ENCODE measurements at places on chromosomes 6 and 20.

DNA sequence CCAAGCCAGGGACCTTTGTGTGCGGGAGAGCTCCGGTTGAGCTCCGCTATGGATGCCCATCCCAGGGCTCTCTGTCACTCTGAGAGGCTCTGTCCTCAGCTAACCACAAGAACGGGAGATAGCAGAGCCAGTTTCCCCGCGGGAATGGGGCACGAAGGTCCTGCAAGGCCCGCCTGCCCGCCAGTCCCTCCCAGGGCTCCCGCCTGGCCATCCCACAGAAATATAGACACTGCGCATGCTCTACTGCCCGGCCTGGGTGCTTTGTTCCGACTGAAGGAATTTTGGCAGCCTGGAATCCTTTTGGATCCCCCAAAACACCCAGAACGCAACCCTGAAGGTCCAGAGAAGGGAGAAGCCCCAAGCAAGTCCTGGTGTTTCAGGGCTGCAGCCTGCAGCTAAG is 8.6 kb upstream of the DEFB110 start:
- peak; percentile 1 for DNase-seq

DNA sequence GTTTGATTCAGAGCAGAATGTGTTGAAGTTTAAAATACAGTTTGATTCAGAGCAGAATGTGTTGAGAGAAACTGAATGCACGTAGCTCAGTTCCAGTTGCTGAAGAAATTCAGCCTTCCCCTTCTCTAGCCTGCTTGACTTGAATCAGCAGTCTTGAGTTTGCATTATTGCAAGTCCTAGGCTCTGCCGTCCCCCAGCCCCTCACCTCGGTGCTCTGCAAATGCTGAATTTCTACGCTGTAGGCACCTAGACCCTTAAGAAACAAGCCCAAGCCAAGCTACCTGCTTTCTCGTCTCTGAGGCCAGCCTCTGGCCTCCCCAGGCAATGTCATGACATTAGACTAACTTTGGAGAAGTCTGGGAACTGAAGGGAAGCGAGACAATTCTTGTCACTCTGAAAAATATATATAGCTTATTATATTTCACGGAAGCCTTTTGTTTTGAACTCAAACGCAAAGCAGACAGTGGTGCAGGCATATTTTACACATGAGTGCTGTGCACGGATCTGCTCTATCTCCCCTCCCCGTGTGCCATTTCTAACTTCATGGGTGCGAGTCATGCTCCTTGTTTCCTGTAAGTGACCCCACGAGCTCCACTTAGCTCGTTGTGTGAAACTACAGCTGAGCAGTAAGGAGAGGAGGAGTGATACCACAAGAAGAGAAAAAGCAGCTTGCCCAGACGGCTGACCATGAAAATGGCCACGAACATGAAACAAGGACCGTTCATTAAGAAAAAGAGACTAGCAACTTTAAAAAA is 71.4 kb upstream of the DUSP22 start:
- peak; percentile 53 for DNase-seq

DNA sequence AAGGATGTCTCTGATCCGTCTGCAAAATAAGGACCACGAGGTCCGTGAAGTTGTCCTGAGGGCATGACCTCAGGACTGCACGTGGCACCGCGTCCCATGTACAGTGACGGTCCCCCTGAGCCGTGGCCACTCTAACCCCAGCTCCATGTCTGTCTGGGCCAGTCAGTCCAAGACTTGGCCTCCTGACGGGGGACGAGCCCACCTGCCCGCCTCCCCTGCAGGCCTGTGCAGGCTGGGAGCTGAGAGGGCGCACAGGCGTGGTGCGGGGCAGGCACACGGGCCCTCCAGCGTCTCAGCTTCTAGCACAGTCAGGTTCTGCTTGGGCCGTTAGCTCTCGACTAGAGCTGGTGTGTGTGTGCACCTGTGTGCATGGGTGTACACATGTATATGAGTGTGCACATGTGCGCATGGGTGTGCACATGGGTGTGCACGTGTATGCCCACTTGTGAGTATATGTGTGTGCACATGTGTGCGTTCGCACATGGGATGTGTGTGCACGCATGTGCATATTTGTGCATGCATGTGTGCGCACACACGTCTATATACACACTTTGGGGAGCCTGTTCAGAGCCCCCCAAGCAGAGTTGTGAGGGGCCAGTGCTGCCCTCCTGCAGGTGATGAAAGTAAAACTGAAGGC is 307.0 kb downstream of the TAF4 start:
- no peak for DNase-seq

GRCh38 chr6:11043961-11044711 is at the start of gene ELOVL2:
ELOVL2 (minus strand) TSS chr6:11044305; CDS start chr6:11044230, 75 bp downstream.
- peak; percentile 94 for DNase-seq

GRCh38 chr6:143062551-143062950 is 1.9 kb downstream of the AIG1 start:
- peak; percentile 18 for DNase-seq

GRCh38 chr20:61129311-61129710 is 122.8 kb upstream of the CDH4 start:
- DNase-seq: no peak

DNA sequence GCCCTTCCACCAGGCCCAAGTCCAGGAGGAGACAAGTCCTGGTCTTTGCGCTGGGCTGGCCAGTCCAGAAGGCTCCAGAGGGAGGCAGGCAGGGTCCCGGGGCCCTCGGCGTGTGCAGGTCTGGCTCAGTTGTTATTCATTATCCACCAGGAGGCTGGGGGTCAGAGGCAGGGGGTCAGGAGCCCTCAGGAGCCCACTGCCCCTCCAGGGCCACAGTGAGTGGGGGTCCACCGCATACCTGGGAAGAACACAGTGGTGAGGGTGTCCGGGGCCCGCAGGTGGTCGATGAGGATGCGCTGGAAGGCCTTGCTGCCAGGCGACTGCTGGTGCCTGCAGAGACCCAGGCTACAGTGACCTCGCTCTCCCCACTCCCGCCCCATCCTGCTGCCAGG is 4.4 kb upstream of the C20orf144 start:
- no peak for DNase-seq

DNA sequence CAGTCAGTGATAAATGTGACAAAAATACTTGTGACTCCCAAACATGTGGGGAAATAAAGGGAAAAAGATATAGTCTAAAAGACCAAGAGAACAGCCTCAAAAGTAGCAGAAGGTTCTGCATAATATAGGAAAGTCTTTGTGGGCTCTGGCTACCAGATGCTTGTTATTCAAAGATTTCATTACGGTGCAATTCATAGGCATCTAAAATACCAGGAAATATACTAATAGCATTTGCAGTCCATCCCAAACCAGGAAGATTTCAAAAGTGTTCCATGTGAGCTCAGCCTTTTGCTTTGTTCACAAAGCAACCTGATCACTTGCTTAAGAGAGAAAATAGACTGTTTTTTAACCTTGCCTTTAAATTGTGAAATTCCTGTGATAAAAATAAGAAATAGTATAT is 506.7 kb upstream of the MARCKS start:
- no peak for DNase-seq

DNA sequence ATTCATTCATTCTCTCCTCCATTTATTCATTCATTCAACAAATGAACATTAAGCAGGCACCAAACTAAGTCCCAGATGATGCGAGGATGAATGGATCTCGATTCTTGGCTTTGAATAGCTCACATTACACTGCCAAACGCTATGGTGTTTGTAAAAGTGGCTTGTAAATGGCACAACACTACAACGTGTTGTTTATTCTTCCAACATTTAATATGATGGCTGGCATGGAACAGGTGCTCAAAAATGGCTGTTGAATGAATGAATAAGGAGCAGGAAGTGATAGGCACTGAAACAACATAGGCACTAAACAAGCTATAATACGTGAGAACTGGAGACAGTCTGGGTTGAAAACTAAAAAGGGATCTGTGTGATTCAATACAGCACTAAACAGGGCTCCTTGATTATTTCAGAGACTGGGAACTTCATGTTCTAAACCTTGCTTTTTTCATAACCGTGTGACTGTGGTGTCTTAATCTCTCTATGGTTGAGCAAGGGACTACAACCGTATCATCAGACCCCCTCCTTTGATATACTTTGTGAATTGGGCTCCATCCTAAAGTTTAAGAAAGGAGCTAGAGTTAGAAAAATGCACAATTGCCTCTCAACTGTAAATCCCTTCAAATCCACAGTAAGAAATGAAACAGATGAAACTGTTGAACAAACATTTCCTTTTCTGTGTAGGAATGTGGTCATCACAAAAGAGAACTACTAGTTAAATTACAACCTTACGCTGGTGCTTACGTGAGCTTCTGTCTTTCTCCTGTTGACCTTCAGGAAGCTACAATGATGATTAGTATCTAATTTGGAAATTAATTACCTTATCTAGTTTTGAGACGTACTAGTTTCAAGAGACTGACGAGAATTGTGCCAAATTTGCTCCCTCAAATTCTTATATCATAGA is 16.9 kb upstream of the SLC16A10 start:
- no peak for DNase-seq

GRCh38 chr20:62274332-62274950 is 28.4 kb upstream of the ADRM1 start:
- DNase-seq: no peak

GRCh38 chr6:100664274-100665040 is 199.7 kb upstream of the SIM1 start:
- DNase-seq: no peak

- no peak for DNase-seq
These were observed 626.6 kb upstream of the CITED2 start for GRCh38 chr6:140001005-140001404.

DNA sequence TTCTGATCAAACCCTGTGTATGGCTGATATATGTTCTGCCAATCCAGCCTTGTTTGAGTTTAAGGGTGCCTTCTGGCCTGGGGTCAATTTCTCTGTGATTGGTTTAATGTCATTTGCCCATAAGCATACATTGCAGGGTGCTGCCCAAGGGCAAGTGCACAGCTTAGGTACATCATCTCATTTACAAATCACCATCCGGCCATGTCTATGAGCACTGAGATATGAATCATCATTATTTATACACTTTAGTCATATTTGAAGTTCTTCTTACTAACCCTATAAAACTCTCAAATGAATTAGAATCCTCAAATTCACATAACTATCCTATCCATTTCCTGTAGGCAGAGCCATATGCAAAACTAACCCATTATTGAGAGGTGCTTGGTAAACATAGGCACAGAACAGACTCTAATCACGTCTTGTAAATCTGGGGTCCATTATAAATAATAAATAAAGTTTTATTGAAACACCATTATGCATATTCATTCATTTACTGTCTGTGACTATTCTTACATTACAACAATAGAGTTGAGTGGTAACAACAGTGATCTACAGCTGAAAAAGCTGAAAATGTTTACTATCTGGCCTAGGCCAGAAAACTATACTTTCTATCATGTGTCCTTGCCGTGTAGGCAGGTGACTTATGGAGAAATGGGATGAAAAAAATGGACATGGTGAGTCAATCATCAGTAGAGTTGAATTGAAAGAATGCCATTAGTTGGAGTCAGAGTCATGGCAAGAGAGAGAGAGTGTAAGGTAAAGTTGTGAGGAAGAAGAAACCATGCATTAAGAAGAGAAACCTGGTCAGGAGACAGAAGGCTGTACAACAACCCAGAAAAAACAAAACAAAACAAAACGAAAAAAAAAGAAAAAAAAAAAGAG is 25.0 kb downstream of the KCNQ5 start:
- DNase-seq: no peak

GRCh38 chr6:127686084-127686483 is 109.1 kb downstream of the C6orf58 start:
- no peak for DNase-seq

DNA sequence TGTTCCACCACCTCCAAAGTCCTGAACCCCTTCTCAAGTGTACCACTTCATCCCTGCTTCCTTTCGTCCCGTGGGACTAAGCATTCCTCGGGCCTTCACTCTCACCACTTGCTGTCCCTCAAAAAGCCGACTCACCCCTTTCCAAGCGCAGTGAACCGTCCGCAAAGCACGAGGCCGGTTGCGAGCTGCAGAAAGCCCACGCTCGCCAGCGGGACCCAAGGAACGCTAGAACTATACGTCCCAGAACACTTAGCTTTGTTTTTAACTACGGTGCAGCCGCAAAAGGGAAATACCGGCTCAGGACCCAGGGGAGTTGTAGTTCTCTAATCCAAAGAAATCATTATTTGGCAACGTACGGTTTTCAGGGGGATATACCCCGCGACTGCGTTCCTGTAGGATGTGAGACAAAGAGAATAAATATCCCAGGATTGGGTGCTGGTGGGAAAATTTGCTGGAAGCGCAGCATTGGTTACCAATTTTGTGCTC is 416 bp upstream of the POLR1H start:
- peak; percentile 29 for DNase-seq

- no peak for DNase-seq
These were observed 278.7 kb upstream of the CITED2 start for GRCh38 chr6:139653111-139653510.

All from H7 (cell line).